ENCODE measurements at places on chromosomes 7 and 10.

DNA sequence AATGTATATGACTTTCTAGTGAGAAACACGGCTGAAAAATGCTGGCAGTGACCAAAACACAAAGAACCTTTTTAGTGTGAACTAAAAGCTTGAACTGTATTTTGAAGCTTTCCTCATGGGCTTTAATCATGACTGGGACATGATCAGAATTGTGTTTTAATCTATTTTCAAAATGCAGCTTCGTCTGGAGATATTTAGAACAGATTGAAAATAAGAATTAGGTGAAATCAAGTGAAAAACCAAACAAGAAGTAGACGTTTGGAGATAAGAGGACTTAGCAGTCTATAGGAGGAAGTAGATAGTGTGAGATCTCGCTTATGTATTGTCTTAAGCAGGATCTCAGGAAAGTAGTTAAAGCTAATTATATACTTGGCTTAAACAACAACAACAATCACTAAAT is 865.4 kb upstream of the MBL2 start:
- DNase-seq = no peak

- no peak for DNase-seq
Observed at GRCh38 chr7:73904219-73905137, 43.5 kb downstream of the TMEM270 start.

- no peak for DNase-seq
Observed at GRCh38 chr10:129690248-129691070, 223.4 kb downstream of the MGMT start.

- DNase-seq = no peak
Observed at GRCh38 chr10:17736223-17736622, 15.8 kb upstream of the TMEM236 start.

DNA sequence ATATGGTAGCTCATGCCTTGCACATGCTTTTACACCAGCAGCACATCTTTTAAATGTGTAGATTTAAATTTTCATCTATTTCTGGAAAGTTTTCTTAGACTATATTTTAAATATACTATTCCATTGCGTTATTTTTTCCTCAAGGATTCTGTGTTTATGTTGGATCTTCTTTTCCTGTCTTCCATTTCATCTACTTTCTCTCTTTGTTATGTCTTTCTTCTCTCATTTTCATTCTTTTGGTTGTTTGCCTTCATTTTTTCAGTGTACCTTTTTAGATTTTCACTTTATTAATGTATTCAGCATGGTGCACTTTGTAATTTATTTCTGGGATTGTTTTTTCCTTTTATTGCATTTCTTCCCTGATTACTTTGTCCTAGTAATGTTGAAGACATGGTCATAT is 329.8 kb downstream of the ADK start:
- no peak for DNase-seq

- DNase-seq = no peak
Observed at GRCh38 chr10:18689498-18689897, 30.3 kb downstream of the ARL5B start.

DNA sequence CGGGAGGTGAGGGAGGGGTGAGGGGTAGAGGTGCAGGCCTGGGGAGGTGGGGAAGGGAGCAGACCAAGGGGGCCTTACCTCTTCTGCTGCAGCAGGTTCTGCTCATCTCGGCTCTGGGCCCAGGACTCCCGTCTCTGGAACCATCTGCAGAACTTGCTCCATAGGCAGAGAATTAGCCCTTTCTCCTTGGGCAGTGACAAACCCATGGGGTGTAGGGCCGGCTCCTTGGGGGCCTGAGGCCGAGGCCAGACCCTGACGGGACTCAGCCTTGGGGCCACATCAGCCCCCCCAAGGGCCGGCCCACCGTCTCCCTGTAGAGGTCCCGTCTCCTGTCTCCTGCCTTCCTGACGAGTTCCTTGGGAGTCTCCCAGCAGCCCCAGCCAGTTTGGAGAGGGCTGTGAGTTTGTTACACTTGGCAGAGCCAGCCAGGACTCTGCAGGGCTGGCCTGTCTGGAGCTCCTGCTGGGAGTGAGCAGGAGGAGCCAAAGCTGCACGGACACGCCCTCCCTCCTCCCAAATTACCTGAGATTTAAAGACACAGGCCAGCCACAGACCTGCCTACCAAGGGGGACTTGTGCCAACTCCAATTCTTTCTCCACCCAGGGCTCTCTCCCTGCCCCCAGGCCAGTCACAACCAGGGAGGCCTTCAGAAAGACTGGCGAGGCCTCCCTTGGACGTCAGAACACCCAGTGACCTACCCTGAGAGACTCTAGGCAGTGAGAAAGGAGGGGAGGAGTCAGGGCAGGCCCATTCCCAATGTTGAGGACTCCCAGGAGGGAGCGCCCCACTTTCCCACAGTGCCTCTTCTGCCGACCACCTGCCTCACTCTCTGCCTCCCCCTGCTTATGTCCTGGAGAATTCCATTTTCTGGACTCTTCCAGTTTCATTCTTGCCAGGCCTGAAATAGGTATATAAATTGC is at the start of gene TRPV6:
TRPV6 (minus strand) TSS at position 435 of the 920 bp plus-strand sequence.
- no peak for DNase-seq

- DNase-seq = no peak
Observed at GRCh38 chr7:143391462-143392404, 10.6 kb downstream of the ZYX start.

- DNase-seq = no peak
Observed at GRCh38 chr10:120387326-120387725, 69.7 kb upstream of the PLPP4 start.

- DNase-seq = no peak
Observed at GRCh38 chr7:7178906-7179305, 3.4 kb upstream of the C1GALT1 start.

- DNase-seq = no peak
Observed at GRCh38 chr10:129713659-129714265, 246.7 kb downstream of the MGMT start.

GRCh38 chr10:12333380-12334185 is 15.8 kb upstream of the CAMK1D start:
- DNase-seq = no peak

DNA sequence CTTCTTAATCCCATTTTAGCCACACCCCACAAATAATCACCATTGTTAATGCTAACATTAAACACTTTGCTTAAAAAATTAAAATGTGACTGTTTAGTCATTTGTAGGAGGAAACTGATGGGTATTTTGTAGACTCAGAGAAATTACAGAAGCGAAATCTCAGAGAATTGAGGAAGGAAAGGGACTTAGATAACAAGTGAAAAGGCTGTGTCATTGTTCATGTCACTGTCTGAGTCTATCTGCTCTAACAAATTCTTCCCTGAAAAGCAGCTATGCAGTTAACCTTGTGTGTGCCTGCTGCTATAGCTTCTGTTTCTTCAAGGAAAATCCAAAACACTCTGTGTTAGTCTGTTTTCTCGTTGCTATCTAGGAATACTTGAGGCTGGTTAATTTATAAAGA is 40.9 kb upstream of the PLXDC2 start:
- DNase-seq = no peak

Measured in stimulated activated CD8-positive, alpha-beta memory T cell treated with anti-CD3 and anti-CD28 coated beads, Interleukin-7, amount 100 ng/mL, for 4 hours (primary cell).